ENCODE measurements at places on chromosomes 2 and 18.

- DNase-seq: no peak
These were observed 515.1 kb downstream of the STK39 start for GRCh38 chr2:167732326-167732725.

DNA sequence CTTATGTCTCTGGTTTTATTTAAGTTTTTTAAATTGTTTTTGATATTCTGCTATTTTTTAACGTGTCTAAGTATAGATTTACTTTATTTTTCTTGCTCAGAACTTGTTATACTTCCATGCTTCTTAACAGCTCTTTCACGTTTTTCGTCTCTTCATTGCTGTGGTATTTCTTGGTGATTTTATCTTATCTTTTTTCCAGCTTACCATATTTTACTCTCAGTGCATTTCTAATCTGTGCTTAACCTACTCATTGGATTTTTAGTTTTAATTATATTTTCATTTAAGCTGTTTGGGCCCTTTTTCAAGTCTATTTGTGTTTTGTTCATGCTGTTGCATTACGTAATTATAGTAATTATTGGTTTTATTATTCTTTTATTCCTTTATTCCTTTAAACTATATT, 11.1 kb downstream of the SLC9A2 start:
- no peak for DNase-seq

GRCh38 chr2:20523073-20523798, 76.4 kb downstream of the RHOB start:
- no peak for DNase-seq

- DNase-seq: no peak
These were observed 291.2 kb downstream of the TCF4 start for GRCh38 chr18:55296778-55297177.

DNA sequence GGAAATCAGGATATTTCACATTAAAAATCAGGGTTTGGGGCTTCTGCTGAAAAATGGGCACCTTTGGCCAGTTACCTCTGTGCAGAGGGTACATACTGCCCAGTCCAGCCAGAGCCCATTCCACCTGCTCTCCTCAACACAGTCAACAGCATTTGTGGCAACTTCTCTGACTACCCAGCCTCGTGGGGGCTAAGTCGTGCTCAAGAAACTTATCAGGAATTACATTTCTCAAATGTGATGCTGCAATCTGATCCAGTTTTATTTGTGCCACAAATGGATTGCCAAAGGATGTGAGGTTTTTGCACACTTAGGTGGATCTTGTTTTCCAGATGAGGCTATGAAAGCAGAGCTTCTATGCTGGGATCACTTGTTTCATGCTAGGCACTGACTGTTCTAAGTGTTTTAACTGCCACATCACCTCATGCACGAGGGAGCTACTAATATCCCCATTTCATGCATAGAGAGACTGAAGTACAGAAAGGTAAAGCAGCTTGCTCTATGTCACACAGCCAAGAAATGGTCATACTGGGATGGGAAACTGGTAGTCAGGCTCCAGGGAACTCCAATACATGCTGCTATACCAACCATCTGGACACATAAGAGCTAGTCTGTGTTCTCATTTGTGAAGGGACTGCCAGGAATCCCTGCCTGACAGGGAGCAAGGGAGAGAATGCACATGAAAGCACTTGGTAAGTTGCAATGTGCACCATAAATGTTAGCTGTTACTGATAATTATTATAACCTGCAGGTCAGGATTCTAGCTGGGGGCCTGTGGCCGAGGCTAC, 89.0 kb upstream of the HK2 start:
- no peak for DNase-seq
